KBM-7 (cell line): ENCODE measurements at places on chromosomes 4 and X.

DNA sequence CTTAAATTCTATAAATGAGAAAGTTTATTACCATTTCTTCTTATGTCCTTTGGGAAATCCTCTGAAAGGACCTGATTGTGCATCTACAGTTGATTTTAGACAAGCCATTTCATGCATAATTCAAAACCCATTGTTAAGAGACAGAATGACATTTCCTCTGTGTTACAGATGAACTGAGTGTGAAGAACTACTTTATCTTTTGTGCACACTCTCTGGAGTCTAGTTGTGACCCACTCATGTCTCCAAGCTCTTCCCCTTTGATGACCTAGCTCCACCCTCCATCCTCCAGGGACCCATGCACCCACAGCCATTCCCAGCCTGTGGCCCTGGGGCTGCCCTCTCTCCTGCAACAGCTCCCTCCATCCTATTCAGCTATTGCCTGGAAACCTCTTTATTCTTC, 57.5 kb upstream of the BMPR1B start:
- DNase-seq: no peak

- DNase-seq: no peak
Measured at GRCh38 chrX:116272322-116272721, 101.8 kb downstream of the AGTR2 start.

GRCh38 chrX:125651426-125651825, 331.8 kb downstream of the TEX13C start:
- DNase-seq: no peak

DNA sequence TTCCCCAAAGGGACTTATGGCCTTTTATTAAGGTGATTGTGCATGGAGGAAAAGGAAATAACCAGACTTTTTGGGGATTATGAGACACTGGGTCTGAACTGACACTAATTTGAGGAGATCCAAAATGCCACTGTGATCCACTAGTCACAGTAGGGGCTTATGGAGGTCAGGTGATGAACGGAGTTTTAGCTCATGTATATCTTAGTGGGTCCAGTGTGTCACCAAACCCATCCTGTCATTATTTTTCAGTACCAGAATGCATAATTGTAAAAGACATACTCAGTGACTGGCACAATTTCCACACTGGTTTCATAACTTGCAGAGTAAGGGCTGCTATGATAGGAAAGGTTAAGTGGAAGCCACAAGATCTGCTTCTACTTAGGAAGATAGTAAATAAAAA, 131.3 kb downstream of the RTL3 start:
- no peak for DNase-seq

DNA sequence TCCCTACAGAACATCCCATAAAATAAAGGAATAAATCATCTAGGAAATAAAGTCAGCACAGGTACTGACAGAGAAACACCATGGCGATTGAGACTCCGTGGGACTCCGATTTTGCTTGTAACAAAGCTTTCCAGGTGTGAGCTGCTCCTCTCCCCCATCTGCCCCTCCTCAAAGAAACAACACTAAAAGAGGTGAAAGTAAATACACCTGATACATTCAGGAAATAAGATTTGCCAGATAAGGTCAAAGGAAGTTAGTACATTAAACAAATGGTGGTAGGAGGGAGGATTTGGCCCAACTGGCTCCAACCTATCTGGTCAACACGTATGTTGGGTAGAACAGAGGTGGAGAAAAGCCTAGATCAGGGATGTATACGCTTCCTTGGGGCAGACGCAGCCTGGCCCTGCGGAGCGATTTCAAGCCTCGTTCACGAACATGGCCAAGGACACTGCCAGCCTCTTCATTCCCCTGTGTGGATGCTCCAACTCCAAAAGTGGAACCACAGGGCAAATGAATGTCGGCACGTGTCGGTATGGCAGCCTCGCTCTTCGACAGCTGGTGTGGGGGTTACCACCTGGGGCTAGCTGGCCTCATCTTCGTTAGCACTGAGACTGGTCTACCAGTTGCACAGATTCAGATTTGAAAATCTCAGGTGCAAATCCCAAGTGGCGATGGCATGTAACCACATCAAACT, 162.5 kb downstream of the AFAP1 start:
- DNase-seq: no peak

DNA sequence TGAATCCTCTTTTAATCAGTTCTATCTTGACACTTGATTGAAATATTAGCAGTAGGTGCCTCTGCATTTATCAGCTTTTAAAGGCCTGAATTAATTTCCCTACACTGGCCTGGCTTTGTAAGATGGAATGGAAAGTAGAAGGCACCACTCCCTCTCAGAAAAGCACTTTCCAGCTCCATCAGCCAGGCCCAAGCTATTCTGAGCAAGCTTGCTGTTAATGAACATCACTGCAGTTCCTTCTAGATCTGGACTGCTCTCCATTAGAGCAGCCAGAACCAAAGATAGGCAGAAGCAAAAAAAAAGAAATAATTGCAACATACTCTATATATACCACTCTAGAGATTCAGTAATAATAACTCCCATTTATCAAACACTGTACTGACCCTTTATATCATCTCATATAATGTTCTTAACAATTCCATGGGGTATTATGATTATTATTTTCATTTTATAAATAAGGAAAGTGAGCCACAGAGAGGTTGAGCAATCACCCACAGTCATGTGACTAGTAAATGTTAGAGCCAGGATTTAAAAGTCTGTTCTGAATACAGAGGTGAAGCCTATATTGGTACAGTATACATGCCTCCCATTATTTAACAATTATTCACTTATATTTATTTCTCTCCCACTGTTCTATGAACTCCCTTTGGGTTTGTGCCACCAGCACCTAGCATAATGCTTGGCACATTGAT, 39.4 kb upstream of the GPC3 start:
- DNase-seq: no peak

DNA sequence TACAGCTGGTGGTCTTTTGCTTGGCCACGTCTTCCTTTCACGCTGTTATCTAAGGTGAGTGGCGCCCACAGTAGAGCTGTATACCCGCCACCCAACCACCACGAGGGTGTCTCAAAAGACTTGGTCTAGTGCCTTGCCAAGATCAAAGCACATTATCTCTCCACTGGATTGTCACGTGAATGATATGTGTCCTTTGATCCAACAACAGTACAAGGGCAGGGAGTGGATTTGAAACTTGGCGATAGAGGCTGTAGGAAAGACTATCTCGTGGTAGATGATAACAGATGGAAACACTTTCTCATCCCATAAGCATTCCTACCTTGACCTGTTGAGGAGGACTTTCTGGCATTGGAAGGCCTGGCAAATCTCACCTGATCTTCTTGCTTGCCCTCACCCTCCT, 37.7 kb upstream of the BCLAF3 start:
- no peak for DNase-seq

DNA sequence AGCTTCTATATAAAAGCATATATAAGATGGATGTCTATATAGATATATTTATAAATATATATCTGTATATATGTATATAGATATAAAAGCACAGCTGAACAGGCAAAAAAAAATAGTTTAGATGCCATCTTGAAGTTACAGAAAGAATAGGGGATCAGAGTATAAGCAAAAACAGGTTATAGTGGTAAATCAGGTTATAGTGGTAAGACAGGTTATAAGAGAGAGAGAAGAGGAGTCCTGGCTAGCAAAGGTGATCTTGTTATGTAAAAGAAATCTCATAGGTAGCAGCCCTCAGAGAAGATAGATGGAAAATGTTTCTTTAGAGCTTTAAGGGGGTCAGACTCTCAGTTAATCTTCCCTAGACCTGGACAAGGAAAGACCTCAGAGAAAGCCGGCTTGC, 1263.1 kb downstream of the PCDH7 start:
- DNase-seq: no peak

DNA sequence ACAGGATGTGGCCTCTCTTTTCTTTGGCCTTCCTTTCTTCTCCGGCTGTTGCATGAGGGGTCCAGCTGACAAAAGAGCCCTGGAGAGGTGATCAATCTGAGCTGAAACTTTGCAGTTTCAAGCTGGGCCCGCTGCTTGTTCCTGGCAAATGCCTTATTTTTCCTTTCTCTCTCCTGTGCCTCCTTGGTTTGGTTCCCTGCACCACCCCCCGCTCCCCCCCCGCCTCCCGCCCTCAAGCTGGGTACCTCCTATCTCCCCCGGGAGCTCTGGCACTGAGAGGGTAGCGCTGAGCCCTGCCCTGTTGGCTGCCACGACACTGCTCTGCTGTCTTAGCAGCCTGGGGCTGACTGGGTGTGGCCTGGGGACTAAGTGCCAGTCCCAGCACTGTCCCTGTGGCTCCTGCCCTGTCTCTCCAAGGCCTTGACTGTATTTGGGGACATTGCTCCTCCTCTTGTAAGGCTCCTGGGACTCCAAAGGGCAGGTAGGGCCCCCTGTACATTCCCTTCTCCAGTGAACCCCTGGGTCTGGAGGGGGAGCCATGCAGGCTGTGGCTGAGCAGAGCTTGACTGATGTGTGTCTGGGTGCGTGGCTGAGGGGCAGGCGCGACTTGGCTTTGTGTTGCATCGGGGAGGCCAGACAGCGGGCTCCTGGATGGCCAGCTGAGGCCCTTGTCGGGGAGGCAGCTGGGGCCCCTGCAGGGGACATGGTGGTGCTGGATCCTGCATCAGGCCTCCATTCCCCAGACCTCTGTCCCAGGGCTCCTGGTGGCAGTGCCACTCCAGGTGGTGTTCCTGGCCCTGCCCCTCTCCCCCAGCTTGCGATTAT, 1.1 kb downstream of the PLXNA3 start:
- DNase-seq: no peak

- DNase-seq: no peak
Measured at GRCh38 chr4:138910195-138910913, 105.2 kb upstream of the NOCT start.

- DNase-seq: no peak
Measured at GRCh38 chr4:187782286-187782824, 213.2 kb upstream of the ZFP42 start.

DNA sequence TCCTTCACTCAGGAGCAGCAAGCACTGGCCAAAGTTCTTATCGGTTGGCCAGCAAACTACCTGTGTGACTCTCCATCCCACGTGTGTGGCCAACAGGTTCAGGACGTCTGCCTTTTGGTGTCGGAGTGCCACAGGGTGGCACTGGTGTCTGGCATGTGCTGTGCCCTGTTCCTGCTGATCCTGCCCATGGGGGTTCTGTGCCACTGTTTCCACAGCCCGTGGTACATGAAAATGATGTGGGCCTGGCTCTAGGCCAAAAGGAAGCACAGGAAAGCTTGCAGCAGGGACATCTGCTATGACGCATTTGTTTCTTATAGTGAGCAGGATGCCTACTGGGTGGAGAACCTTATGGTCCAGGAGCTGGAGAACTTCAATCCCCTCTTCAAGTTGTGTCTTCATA, 4.6 kb upstream of the TLR2 start:
- no peak for DNase-seq

- DNase-seq: peak; percentile 86
Measured at GRCh38 chrX:31099536-31100090, 27.8 kb upstream of the FTHL17 start.

DNA sequence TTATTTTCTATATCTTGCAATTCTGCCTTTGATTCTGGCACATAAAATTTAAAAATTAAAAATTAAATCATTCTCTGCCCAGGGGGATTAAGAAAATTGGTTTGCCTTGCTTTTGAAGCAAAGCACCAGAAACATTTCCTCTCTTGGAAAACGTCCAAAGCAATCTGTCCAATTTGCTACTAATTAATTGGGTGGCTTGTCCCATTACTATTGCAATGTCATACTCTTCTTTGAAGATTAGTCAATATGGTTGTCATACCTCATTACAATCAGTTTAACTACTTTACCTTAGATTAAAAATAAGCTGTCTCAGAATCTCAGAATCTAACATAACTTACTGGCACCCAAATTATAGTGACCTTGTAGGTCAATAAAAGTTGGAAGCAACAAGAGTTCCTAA, 208.8 kb downstream of the TMA16 start:
- no peak for DNase-seq

DNA sequence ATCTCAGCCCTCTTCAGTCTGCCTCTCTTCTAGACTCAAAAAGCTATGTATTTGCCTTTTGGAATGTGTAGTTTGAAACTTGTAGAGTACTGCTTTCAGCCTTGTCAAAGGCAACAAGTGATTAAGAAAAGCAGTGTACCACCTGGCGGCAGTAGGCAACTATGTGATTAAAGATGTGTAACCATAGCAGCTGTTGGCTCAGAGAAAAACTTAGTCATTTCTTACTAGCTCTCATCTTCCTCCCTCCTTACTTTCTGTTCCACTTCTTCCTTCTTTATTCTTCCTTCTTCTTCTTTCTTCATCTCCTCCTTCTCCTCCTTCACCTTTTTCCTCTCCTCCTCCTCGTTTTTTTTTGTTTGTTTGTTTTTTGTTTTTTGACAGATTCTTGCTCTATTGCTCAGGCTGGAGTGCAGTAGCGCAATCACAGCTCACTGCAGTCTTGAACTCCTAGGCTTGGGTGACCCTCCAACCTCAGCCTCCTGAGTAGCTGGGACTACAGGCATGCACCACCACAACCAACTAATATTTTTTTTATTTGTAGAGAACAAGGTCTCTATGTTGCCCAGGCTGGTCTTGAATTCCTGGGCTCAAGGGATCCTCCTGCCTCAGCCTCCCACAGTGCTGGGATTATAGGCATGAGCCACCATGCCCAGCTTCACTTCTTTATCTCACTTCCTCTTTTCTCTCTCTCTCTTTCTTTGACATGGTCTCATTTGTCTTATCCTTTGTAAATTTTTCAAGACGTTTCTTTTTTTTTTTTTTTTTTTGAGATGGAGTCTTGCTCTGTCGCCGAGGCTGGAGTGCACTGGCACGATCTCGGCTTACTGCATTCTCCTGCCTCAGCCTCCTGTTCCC, 32.6 kb downstream of the ABHD18 start:
- DNase-seq: no peak

DNA sequence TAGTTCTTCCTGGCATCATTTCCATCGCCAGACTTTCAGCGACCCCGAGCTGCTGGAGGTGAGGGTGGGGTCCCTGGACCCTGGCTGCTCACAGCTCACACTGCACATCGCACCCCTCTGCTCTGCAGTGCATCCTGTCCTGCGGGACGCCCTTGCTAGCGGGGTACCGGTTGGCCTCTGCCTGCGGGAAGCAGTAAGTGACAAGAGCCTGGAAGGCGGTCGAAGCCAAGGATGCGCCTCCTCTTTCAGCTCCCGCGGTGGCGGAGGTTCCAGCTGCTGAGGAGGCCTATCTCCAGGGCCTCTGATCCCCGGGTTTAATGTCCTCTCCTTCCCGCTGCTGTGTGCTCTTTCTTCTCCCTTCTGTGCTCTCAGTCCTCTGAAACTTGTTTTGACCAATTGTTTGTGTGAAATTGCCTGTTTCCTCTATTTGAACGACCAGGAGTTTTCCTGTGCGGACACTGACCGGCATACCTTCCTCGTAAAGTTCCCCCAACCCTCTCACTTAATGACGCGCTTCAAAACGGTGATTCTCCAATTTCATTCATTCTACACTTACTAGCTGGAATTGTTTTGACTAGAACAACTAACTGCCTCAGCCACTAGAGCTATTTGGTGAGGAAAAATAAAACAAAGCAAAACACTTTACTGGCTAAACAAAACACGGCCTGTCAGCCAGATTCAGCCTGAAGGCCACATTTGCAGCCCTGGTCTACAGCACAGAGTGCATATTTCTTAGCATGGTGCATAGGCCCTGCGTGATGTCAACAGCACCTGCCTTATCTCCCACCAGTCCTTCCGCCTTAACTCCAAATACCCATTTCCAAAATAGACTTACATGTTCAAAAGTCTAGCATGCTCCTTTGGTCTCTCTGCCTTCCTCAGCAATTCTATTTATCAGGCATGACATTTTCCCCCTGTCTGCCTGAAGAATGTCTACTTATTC, 28.0 kb downstream of the MGAT4D start:
- no peak for DNase-seq
